B cell (primary cell): ENCODE measurements at places on chromosomes 6 and 20. TPM values are rescaled to one million over a fixed set of nuclear protein-coding genes. Genes with fewer than 3 reads are reported as not detected.

Gene SLC26A8
- polyA plus RNA-seq = 0.01 TPM in 1 of 2 replicates, not detected in the other

Gene TFAP2A
- polyA plus RNA-seq = not detected in 2 replicates

Gene PHACTR3
- not detected in 2 replicates for polyA plus RNA-seq

Gene RAET1G
- not detected in 2 replicates for polyA plus RNA-seq

Gene TUBB1
- 0.43 and 2.0 TPM in 2 replicates for polyA plus RNA-seq

Gene SLC17A3
- 0.19 TPM in 1 of 2 replicates, not detected in the other for polyA plus RNA-seq

Gene SLC17A5
- polyA plus RNA-seq = 2.1 and 3.8 TPM in 2 replicates

Gene ETV7
- polyA plus RNA-seq = 0.79 and 2.0 TPM in 2 replicates

Gene ADGRG6
- polyA plus RNA-seq = 0.03 TPM in 1 of 2 replicates, not detected in the other

- peak; percentile 50 for DNase-seq
Measured at GRCh38 chr6:100464903-100465700, at the start of gene SIM1. TSS of gene SIM1 (minus strand) at chr6:100464921. CDS start at chr6:100463468, 1,453 bp downstream.

GRCh38 chr20:62571669-62572344, 70.5 kb upstream of the SLCO4A1 start:
- peak; percentile 27 for DNase-seq

DNA sequence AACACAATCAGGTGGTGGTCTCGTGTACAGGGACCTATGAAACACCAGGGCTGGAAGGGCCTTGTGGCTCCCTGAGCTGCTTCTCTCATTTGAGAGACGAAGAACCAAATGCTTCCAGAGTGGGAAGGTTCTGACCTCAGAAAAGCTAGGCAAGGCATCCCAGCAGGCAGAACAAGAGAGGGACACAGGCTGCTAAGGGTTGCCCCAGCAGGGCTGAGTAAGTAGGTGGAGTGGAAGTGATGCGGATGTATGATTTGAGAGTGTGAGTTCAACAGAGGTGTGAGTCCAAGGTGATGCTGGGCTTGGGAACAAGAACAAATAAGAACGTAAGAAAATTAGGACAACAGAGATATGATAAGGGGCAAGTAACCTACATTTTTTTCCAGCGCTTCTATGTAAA, 147.8 kb downstream of the BACH2 start:
- no peak for DNase-seq

DNA sequence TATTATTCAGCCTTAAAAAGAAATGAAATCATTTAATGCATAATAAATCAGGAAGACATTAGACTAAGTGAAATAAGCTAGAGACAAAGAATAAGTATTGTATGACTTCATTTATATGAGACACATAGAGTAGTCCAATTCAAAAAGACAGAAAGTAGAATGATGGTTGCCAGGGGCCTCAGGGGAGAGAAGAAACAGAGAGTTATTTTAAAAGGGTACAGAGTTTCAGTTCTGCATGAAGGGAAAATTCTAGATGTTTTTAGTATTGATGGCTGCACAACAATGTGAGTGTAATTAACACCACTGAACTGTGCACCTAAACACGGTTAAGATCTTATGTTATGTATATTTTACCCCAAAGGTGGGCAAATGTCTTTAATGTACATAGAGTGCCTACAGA, 1407.9 kb upstream of the MAP3K7 start:
- DNase-seq = no peak

DNA sequence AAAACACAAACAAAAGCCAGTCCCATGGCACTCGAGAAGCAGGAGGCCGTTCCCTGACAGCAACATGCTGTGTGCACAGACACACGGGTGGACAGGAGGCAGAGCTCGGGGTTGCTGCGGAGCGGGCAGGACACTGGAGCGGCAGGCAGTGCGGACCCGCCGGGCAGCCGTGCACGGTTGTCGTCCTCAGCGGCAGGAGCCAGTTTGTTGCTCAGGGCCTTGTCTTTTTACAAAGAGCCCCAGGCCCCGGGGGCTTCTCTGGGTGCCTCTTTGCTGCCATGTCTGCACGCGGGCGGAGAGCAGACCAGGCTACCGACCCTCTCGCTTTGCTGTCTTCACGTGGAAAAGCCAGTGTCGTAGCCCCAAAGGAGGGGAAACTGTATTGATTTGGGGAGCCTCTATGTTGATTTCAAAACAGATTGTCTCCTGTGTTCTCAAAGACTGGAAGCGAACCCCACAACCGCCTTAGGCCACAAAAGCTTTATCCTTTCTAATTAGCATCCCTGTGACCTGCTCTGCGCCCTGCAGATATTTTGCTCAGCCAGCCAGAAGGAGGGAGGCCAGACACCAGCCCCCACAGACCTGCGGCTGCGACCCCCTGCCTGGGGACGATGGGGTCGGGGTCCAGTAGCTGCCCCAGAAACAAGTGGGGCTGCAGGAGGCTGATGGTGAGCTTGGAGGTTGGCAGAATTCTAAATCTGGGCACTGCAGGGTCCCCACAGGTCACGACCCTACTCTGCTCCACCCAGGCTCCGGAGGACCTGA, 50.2 kb downstream of the ERMARD start:
- DNase-seq = no peak

DNA sequence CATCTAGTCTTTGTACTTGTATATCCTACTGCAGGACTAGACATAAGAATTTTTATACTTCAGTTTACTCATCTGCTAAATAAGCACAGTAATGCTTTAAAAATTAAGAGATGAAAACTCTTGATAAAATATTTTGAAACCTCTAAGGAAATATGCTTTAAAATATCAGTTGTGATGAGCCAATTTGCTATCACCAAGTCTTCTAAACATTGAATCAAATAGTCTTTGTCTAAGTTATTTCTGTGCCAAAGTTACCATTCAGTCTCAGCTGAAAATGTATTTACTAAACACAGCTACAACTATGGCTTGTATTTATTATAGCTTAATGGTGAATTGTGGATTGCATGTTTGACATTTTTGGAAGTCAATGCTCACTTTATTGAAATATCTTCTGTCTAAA, 46.2 kb upstream of the RFPL4B start:
- no peak for DNase-seq

GRCh38 chr20:57169162-57169561, 97.3 kb downstream of the BMP7 start:
- DNase-seq = no peak

DNA sequence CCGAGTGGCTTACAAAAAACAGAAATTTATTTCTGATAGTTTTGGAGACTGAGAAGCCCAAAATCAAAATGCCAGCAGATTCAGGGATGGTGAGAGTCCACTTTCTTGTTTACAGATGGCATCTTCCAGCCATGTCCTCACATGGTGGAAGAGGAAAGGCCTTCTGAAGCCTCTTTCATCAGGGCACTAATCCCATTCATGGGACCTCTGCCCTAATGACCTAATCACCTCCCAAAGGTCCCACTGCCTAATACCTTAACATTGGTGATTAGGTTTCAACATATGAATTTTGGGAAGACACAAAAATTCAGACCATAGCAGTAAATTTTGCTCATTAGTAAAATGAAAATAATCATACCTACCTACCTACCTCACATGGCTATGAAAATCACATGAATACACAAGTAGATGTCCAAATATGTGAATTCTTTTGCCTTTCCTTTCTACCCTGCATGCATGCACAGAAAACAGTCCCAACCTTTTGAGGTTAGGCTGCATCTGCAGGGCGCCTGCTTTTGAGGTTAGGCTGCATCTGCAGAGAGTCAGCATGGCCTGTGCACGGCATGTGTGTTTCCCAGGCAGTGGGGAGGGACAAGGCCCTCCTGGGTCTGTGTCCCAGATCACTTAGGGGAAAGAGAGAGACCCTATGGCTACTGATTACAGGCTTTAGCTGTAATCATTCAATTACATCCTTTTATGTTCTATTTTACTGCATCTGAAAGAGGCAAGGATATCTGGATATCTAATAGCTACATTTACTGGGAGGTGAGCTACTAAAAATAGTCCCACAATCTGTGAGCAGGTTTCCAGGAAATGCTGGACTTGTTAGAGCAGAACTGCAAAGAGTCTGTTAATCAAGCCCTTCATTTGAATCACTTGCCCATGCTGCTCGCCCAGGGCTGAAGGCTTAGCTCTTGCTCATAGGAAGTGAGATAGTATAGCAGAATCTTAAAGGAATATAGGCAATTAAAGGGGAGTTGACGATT, 497.7 kb upstream of the MARCKS start:
- no peak for DNase-seq

- no peak for DNase-seq
Measured at GRCh38 chr6:73131706-73132105, 93.6 kb downstream of the KHDC1L start.

- DNase-seq = no peak
Measured at GRCh38 chr6:32107406-32107805, 1.7 kb downstream of the TNXB start.

GRCh38 chr20:47730744-47731143, 54.5 kb downstream of the SULF2 start:
- no peak for DNase-seq

GRCh38 chr6:163355426-163355991, 59.0 kb upstream of the QKI start:
- peak; percentile 20 for DNase-seq

DNA sequence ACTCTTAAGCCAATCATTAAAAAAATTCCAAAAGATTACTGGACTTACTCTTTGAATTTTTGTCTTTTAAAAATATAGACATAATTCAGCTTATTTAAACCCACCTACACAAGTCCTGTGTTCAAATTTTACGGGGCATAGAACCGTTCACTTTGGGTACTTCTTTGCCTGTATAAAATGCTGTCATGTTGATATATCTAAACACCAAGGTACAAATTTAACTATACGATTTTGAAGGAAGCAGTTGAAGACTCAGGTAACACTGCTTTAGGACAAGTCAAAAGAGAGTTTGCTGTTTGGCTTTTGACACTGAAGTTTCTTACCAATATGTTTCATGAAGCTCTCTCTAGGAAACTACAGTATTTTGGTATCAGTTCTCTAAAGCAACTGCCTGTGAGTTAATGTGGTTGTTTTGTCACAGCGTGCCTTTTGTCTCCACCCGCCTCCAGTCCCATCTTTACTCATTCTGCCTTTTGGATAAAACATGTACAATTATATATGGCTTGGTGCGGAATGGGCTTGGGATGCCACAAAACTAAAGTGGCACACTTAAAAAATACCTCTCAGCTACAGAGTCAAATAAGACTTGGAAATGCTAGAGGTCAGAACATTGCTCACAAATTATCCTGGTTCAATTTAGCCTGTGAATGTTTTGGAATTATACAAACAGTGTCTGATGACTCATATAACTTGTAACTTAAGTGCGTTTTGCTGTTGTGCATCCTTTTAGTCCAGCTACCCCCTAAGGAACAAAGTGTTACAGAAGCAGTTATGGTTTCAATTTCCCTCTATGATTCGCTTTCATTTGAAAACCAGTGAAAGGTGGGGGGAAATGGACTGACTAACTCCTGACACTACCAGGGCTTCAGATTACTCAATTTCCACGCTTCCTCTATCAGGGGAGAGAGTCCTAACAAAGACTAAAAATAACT, 38.7 kb downstream of the RGS17 start:
- DNase-seq = no peak

DNA sequence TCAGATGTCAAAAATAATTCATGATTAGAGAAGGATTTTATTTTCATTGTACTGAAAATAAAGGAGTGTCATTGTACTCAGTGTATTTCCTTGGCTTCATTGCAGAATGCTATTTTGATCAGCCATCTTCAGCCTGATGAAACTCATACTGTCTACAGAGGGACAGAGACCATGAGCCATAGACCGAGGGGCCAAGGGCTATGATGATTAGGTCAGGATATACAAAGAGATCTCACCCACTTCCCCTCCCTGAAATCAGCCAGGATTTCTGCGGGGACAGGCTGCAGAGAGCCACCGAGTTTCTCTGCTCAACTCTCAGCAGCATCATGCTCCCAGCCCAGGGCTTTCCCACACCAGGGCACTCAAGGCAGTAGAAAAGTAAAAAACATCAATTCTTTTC, 47.0 kb downstream of the ALDH8A1 start:
- DNase-seq = no peak

GRCh38 chr20:57210054-57210910, 56.2 kb downstream of the BMP7 start:
- DNase-seq = no peak

DNA sequence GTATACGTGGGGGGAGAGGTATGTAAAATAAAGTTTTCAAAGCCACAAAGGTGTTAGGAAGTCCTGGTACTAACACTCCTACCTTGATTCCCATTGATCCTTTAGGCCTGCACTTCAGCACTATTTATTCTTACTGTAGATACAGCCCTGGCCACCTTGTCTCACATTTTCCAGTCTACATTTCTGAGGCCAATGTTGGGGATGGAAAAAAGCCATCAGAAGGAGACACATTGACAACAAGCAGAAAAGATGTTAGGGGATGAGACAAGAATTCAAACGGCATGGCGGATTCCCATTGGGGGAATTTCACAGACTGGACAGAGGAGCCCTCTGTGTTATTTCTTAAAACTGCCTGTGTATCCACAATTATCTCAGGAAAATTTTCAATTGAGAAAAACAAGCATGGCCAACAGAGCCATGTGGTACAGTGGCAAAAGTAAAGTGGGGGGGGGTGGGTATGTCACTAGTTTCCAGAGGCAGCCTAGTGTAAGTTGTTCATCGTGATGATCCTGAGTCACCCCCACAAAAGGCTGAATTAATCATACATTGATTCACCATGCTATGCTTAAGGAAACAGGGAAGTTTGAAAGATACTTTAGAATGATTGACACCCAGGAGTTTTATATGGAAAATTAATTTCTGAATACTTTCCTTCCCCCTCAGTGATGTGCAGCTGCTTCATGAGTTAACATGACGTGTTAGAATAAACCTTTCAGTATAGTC, 40.5 kb downstream of the RREB1 start:
- no peak for DNase-seq

DNA sequence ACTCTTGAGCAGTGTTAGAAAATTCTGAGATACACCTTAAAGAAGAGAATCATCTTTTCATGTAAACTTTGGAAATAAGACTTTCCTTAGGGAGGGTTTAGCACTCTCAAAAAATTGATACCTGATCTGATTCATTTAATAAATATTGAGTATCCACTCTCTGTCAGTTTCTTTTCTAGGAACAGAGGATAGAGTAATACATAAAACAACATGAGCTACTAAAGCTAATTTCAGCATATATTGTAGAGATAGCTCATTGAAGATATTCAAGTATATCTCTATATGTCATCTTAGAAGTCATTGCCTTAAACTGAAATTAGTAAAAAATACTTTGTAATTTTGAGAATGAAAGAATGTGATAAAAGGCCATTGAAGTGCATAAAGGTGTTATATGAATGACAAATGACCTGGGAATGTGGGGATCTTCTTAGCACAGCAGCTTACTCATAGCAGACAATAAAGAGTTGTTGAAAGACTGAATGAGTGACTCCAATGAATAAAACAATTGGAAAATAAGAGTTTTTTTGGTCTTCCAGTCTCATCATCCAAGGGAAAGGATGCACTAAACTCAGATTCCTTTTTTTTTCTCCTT, 29.2 kb downstream of the RHAG start:
- no peak for DNase-seq

GRCh38 chr6:113065611-113066010, 718.5 kb downstream of the RFPL4B start:
- no peak for DNase-seq

DNA sequence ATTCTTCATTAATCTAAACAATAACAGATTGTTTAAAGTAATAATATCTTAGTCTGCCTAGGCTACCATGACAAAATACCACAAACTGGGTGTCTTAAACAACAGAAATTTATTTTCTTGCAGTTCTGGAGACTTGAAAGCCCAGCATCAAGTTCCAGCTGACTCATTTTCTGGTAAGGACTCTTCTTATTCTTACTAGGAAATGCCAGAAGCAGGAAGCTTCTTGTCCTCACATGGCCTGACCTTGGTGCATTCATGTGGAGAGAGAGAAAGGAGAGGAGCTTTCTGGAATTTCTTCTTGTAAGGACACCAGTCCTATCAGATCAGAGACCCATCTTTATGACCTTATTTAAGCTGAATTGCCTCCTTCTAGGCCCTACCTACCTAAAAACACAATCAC, 110.5 kb downstream of the ANKRD60 start:
- no peak for DNase-seq
